Caki2 (cell line): ENCODE measurements at places on chromosomes 2 and 18.

DNA sequence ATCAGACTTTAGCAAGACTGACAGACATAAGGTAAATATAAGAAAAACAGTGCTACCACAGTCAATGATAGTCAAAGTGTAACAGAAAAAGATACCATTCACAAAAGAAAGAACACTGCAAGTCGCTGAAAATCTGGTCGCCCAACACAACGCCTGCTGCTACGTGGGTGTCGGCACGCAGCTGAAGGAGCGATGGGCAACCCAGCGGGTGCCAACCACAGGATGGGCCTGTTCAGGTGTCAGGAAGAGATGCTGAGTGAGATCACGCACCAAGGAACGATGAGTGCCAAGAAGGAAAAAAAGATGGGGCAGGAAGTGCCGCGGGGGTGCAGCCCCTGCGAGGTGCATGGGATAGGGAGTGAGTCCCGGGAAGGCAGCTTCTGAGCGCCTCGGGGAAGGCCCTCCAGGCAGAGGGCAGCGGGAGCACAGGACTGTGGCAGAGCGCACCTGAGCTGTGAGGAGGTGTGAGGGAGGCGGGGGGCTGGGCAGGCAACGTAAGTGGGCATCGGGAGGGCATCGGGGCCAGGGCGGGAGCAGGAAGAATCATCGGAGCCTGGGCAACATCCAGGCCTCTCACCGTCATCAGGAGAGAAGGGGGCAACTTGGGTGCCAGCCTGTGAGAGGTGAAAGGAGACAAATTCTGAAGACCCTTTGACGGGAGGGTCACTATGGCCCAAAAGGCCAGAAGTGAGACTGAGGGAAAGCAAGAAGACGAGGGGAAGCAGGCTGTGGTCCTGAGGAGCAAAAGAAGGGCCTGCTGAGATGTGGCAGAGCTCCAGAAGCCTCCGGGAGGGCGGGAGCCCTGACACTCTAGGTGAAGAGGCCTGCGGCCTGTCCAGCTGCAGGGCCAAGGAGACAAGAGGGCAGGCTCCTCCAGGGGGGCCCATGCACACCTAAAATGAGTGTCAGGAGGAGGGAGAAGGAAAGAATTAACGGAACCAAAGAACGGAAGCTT is 14.8 kb upstream of the MTERF4 start:
- DNase-seq = no peak

GRCh38 chr2:156279446-156280150 is 52.9 kb downstream of the NR4A2 start:
- no peak for DNase-seq

DNA sequence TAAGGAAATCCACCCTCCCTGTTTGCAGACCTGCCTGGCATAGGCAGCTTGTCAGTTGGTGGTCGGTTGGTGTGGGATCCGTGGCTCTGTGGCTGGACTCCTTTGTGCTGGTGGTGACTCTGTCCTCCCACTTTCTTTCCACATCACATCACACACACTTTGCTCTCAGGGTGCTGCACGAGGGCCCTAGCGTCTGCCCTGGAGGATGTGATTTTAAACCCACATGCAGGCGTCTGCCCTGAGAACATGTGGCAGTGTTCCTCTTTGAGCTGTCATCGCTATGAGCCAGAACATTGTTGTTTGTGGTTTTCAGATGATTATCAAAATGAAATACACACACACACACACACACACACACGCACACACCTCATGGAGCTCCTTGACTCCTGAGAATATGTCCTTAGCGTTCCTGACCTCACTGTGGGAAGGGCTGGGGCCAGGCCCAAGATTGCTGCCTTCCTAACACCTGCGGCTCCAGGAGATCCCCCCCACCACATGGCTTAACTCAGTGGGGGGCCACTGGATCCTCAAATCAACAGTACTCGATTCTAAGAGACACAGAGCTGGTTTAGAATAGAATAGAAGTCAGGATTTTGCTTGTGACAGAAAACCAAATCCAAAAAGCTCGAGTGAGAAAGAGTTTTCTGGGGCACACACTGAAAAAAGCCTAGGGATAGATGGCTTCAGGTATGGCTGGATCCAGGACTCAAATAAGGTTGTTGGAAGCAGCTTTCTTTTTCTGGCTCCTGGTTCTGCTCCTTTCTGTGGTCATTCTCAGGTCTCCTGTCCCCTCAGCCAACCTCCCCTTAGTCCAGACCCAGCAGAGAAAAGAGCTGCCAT is 54.8 kb downstream of the RTP5 start:
- no peak for DNase-seq

GRCh38 chr2:218679119-218679518 is 7.2 kb downstream of the STK36 start:
- no peak for DNase-seq

DNA sequence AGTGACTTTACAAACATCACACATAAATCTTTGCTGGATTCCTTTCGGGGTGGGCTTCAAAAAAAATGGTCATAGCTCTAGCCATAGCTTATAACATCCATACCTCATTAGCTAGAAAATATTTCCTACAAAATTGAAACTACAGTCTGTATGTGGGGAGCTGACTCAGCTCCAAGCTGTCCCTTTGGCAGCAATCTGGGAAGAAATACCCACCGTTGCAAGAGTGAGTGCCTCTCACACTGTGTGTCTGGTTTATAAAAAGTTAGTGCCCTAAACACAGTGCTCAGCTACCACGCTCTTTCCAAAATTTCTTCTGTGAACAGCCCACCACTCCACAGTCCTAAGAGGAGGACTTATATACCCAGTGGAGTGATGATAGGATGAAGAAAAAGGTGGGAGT is 170.1 kb downstream of the RBM43 start:
- DNase-seq = no peak

- DNase-seq = no peak
Measured at GRCh38 chr2:42848265-42848664, 55.9 kb upstream of the HAAO start.

DNA sequence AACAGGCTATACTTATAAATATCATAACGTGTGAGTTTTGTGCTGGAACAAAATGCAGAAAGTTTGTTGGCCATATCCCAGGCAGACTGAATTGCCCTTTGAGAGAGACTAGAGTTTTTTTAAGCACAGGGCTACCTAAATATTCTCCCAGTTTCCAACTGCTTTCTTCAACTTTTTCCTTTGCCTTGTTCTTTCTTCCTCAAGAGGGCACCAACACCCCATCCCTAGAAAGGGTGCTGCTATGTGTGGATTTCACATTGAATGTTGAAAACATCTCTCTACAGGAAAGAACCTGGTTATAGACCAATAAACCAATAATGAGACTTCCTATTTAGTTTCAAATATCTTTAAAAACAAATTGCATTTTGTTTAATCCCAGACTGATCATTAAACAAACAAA is 87.9 kb downstream of the ICOS start:
- DNase-seq = peak; percentile 1

- no peak for DNase-seq
Measured at GRCh38 chr2:110828330-110828729, 96.0 kb downstream of the ACOXL start.

DNA sequence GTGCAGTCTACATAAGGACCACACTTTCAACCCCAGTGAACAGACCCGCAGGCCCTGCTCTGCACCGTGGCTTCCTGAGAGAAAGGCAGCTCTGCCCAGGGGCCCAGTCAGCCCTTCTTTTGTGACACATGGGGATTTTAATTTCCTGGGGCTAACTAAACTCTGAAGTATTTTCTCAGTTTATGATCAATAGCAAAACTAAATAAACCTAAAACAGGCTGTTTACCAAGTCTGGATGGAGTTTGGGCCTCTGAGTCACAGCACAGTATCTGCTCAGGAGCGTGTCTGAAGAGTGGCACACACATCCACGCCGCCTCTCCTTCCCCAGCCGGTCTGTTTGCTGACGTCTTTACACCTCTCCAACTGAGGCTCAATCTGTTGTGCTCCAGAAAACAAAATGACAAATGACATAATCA is 72.3 kb downstream of the LDLRAD4 start:
- DNase-seq = no peak

DNA sequence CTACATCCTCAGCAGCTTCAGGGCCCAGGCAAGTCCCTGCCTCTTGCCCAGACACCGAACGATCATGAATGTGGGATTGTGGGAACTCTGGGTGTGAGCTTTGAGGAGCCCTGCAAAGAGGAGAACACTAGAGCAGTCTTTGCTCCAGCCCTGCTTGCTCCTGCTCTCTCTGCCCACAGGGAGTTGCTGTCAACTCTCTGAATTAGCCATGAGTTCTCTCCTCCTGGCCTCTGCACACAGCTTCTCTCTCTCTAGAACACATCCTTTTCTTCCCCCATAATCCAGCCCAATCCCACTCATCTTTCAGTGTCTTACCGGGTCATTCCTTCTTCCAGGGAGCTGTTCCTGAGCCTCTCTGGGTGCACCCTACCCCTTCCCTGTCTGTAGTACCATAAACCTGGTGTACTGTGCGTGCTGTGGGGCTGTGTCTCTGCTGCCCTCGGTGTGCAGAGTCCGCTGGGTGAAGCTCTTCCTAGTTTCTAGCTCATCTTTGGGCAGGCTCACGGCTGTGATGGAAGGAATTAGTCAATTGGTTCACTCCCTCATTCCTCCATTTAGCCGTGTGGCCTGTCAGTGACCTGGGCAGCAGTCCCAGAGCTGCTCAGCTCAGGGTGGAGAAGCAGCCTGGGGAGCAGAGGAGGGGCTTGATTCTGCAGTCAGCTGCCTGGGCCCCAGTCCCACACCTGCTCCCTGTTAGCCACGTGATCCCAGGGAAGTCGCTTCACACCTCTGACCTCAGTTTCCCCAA is 132.9 kb upstream of the HDAC4 start:
- no peak for DNase-seq

- DNase-seq = peak; percentile 46
Measured at GRCh38 chr2:69798290-69798908, 31.1 kb upstream of the GMCL1 start.

DNA sequence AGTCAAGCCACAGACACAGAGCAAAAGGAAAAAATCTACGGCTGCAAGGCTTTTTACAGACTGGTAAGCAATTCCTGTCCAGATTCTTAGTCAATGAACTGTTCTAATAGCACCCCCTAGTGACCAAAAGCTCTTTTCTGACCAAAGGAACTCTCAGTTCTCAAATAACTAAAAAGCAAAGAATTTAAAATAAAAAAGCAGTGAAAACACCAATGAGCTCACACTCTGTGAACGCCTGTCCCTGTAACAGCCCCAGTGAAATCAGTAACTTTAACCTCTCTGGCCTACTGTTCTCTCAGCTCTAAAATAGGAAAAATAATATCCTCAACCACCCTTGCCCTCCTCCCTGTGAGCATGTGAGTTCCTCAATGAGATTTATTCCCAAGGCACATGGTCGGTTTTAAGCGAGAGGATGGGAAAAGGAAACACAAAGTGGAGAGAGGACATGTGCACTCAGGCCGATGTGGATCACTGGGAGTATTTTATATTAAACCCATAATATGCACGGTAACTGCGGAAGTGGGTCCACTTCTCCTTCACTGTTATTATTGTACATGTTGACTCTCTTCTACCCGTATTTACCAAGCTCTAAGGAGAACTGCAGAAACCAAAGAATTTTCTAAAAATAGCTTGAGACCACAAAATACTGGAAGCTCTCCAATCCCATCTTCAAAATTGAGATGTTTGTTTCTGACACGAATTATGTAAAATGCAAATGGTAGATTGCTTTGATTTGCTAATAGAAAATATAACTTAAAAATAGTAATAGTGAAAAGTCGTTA is 128.5 kb downstream of the STK39 start:
- peak; percentile 64 for DNase-seq

- DNase-seq = peak; percentile 25
Measured at GRCh38 chr2:100427627-100428258, 10.3 kb upstream of the CHST10 start.

DNA sequence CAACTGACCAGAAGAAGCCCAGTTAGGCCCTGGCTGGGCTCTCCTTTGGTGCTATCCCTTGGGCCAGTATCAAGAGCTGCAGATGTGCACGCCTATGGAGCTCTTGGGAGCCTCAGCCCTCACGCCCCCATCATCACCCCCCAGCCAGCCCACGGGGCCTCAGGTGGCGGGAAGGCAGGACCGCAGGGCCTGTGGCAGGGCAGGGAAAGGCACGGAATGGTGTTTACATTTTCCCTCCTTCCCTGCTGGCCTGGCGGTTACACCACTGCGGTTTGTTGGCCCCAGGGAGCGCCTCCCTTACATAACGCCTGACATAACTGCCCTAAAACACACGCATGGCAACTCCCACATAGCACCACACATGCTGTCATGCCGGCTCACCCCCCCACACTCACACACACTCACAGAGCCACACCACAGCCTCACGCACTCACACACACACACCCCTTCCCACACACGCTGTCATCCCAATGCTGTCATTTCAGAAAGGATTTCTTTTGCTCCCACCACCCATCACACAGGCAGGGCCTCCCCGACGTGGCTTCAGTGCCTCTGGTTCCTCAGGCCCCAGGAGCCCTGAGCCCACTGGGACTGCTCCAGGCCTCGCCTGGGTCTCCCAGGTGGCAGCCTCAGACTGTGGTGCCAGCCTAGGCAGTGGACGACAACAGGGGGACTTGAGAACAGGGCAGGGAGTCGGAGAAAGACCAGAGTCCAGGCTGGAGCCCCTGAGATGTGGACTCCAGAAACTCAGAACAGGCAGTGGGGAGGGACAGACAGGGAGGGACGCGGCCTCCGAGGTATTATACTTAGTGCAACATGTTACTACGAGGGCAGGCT is 15.7 kb downstream of the ZFP36L2 start:
- no peak for DNase-seq

- DNase-seq = no peak
Measured at GRCh38 chr2:68764806-68765311, 30.2 kb downstream of the ARHGAP25 start.

DNA sequence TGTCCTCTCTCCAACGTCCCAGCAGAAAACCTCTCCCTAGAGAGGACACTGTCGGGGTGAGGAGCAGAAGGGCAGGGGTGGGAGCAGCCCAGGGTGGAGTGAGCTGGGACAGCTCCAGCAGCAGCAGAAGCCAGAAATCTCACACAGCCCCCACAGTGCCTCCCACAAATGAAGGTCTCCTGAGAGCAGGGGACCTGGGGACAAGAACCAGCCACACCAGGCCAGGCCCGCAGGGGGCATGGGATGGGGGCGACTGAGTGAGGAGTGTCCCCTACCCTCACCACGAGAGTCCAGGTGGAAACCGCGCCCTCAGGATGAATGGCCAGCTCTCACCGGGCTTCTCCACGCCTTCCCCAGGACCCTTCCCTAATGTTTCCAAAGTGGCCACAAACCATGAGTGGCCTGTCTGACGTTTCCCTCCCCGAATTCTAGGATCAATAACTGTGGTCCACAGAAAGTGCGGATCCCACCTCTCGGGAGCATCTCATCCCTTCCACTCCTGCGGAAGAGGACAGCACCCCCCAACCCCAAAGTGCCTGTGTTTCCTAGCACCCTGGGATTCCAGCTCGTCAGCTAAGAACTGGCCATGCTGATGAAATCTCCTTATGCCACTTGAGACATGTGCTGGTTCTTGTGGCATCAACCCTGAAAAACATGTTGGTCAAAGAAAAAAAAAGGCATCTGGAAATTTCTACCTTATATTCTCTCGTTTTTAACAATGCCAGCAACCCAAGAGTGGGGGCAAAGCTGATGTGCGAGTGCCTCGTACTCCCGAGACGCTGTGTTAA is 121.1 kb downstream of the HDAC4 start:
- DNase-seq = no peak

GRCh38 chr2:29492701-29493100 is 377.5 kb downstream of the CLIP4 start:
- no peak for DNase-seq
